Kidney (tissue), 22 donors: ENCODE measurements at places on chromosomes 3 and 15.

DNA sequence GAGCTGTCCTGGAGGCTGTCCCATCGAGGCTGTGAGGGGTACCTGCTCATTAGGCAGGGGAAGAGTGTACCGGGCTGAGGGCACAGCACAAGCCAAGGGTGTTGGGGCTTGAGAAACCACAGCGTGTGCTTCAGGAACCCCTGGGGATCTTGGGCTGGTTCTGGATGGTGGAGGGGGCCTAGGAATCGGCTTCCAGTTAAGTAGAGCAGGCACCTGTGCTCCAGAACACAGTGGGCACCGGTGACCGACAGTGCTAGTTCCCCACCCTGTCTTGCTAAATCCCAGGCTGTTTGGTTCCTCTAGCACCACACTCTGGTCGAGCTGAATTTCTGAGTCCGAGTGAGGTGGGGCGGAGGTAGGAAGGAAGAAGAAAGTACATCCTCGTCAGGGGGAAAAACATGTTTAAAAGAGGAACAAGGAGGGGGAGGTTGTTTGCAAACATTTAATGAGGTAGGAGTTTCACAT, 29.1 kb downstream of the SLC6A6 start:
- no peaks in the 10 kb centered on the region for H3K27me3 ChIP-seq
- no peaks in the 10 kb centered on the region for H3K36me3 ChIP-seq
- H3K4me1 ChIP-seq = peaks cover 62% of the 10 kb centered on the region
- no peak overlapping the region for H3K4me3 ChIP-seq
- no peak for DNase-seq

- DNase-seq = peak; percentile 28
- no peak overlapping the region for H3K4me3 ChIP-seq
- H3K36me3 ChIP-seq = no peaks in the 10 kb centered on the region
- no peaks in the 10 kb centered on the region for H3K27me3 ChIP-seq
- no peaks in the 10 kb centered on the region for H3K4me1 ChIP-seq
Measured at GRCh38 chr3:188491276-188491687, 337.3 kb downstream of the LPP start.

DNA sequence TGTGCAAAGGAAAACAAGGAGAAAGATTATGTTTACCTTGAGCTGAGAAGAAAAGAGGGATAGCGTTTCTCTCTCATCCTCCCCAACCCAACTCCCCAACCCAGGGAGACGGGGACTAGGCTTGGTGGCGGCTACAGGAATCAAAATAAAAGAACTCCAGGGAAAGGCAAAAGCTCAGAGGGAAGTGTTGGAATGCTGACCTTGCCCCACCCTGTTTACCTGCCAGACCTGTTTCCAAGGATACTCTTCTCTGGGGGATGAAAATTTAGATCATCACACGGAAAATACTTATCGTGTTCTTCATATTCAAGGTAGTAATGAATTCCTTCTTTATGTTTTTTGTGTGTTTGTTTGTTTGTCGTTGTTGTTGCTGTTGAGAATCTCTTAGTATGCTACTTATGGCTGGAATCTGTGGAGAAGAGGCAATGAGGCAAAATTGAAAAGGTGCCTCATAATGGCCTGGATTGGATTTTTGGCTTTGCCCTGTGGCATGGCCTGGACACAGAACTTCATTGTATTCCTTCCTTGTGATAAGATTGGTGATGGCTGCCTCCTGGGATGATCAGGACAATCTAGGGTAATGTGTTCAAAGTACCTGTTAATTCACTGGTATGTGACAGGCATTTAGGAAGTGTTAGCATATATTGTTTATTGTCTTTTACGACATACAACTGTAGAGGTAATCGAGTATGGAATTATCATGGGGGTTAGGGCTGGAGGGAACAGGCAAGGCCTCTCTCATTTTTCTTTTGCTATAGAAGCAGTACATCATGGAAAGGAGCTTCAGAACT, 11.1 kb upstream of the TPRG1 start:
- H3K27ac ChIP-seq = no peak overlapping the region
- DNase-seq = no peak
- H3K27me3 ChIP-seq = no peaks in the 10 kb centered on the region
- H3K4me3 ChIP-seq = no peak overlapping the region

DNA sequence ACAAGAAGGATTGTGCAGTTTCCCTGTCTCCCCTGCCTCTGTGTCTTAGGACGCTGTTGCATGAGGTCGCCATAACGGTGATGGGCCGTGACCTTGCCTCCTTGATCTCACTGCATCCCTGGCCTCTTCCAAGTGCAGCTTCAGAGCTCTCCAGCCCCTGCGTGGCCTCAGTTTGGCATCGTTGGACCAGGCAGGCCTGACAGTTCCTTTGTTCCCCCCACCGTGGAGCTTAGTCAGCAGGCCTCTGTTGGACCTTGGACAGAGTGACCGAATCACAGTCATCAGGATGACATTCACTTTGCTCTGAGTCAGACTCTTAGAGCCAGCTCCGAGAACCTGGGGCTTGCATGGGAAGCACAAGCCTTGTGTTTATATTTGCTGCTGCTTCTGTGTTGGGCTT, 139.4 kb downstream of the OPA1 start:
- no peaks in the 10 kb centered on the region for H3K4me1 ChIP-seq
- no peaks in the 10 kb centered on the region for H3K27me3 ChIP-seq
- DNase-seq = no peak

GRCh38 chr3:114664006-114664405, 370.2 kb downstream of the TIGIT start:
- H3K36me3 ChIP-seq = no peaks in the 10 kb centered on the region
- no peak for DNase-seq
- H3K27me3 ChIP-seq = no peaks in the 10 kb centered on the region

- no peaks in the 10 kb centered on the region for H3K4me1 ChIP-seq
- H3K4me3 ChIP-seq = no peak overlapping the region
- no peak overlapping the region for H3K27ac ChIP-seq
- no peaks in the 10 kb centered on the region for H3K27me3 ChIP-seq
- no peaks in the 10 kb centered on the region for H3K36me3 ChIP-seq
Measured at GRCh38 chr15:89781891-89782618, 5.9 kb downstream of the MESP2 start.

GRCh38 chr15:64776402-64776786, 1.0 kb upstream of the RBPMS2 start:
- peak; percentile 18 for DNase-seq
- peak overlapping the region; percentile 54 for H3K4me3 ChIP-seq
- H3K27me3 ChIP-seq = no peaks in the 10 kb centered on the region
- no peaks in the 10 kb centered on the region for H3K36me3 ChIP-seq
- no peak overlapping the region for H3K27ac ChIP-seq

GRCh38 chr3:29514912-29515311, 234.0 kb downstream of the RBMS3 start:
- H3K36me3 ChIP-seq = no peaks in the 10 kb centered on the region
- H3K27me3 ChIP-seq = no peaks in the 10 kb centered on the region
- peaks cover 8% of the 10 kb centered on the region for H3K4me1 ChIP-seq
- DNase-seq = no peak

GRCh38 chr3:151912028-151912427, 38.6 kb downstream of the SUCNR1 start:
- no peaks in the 10 kb centered on the region for H3K36me3 ChIP-seq
- peaks cover 3% of the 10 kb centered on the region for H3K4me1 ChIP-seq
- H3K27ac ChIP-seq = no peak overlapping the region
- no peak for DNase-seq
- H3K4me3 ChIP-seq = no peak overlapping the region
